ENCODE measurements at places on chromosomes 13 and 19.
A peak's percentile ranks its signal among the peaks of the same experiment; 100 is the strongest.

GRCh38 chr19:10858204-10858828 is 10.1 kb downstream of the C19orf38 start:
- DNase-seq: peak; percentile 74

DNA sequence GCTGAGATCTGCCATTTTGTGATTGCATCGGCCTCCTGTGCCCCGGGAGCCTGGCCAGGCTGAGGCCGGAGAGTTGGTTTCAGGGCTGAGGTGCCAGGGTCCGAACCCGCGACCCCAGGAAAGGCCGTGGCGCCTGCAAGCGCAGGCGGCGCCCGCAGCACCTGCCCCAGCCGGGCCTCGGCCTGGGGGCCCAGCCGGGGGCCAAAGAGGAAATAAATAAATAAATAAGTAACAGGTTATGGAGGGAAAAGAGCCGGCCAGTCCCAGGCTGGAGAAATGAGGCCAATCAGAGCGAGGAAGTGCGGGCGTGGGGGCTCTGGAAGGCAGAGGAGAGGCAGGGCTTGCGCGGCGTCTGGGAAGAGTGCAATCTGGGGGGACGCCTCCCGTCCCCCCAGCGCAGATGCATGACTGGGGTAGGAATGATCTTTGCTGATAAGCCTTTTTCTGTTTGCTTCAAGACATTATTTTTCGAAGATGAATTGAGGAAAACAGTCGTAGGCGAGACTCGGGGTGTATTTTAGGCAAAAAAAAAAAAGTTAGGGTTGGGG is 145.6 kb upstream of the ZNF536 start:
- no peak for DNase-seq

DNA sequence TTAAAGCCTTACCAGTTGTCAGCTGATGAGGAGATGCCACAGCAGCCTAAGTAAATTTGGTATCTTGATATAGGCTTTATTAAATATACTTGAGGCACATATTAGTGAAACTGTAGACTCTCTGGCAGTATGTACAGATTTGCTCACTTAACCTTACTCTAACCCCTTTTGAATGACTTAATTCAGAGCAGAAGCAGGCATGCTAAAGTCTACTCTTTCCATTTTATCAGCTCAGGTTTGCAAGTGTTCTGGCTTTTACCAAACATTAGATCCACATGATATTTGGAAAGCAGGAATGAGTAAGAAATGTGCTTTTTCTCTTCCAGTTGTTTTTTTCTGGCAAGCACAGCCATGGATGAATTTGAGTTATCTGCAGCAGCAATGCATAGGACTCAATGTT is 541.0 kb upstream of the PCDH9 start:
- no peak for DNase-seq

DNA sequence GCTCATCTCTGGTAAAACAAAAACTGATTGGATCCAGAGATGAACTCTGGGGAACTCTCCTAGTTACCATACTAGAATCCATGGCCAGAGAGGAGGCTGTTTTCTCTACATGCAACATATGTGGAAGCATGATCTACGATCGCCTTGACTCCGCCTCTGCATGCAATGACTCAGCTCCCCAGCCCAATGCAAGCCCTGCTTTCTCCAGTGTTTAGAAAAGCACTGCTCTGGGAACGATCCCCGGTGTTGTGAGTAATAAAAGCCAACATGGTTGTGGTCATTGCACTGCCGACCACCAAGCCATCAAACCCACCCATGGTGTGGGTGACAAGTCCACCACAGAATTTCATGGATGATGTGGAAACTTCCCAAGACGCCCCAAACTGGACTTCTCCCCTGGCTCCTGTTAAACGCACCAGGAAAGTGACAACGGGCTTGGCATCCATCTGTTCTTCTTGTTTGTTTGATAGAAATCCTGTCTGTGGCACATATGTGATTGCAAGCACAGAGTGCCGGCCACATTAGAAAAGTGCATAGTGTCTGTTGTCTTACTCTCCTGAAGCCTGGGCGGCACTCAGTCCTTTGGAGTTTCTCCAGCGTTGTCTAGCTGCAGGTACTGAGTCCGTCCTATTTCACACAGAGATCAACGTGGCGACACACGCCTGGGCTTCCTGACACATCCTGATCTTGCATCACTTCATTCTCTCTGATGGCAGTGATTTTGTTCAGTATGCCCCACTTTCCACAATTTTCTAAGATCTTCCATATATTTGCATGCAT is 36.4 kb upstream of the VSTM2B start:
- DNase-seq: no peak

GRCh38 chr13:97627566-97627965 is 193.6 kb downstream of the RAP2A start:
- peak; percentile 71 for DNase-seq
